ENCODE measurements at places on chromosomes 5 and 9.

DNA sequence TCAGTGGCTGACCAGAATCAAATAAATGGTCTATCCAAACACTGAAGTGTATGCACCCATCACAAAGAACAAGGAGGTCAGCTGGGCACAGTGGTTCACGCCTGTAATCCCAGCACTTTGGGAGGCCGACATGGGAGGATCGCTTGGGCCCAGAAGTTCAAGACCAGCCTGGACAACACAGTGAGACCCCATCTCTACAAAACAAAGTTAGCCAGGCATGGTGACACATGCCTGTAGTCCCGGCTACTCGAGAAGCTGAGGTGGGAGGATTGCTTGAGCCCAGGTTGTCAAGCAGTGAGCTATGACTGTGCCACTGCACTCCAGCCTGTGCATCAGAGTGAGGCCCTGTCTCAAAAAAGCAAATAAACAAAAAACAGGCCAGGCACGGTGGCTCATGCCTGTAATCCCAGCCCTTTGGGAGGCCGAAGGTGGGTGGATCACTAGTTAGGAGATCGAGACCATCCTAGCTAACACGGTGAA is 40.5 kb downstream of the SEMA4D start:
- no peak for DNase-seq

DNA sequence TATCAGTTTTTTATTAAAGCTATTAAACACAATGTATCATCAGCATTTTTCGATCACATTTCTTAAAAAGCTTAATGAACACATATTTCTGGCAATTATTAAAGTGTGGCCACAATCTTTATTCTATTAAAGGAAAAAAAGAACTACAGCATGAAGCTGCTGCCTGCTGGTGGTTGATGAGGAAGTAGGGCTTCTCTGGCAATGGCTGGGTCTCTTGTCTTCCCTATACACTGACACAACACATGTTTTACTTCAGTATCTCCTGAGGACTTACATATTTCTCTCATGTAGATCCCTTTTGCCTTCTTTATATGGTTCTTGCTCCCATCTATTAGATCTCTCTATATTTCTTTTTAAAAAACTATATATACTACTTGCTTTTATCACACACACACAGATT is 590.7 kb downstream of the RAB3C start:
- no peak for DNase-seq

DNA sequence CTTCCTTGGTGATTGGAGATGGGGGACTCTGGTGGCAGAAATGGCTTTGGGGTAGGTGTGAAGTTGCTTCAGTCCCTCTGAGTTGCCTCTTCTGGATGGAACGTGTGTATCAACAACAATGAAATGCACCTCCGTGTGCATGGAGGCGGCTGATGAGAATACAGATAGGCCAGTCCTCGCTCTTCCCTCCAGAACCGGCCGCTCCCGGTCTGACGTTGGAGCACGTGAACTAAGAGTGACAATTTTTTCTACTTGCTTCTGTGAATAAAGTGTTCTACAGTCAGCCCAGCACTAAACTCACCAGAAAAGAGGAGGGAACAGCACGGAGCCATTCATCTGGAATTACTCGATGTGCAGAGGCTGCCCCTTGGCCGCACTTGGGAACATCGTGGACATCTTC is 90.7 kb downstream of the ANKRD33B start:
- DNase-seq = no peak

- no peak for DNase-seq
Observed at GRCh38 chr9:17571825-17572224, 7.0 kb upstream of the SH3GL2 start.

- no peak for DNase-seq
Observed at GRCh38 chr9:126423142-126423915, 96.7 kb downstream of the MVB12B start.

DNA sequence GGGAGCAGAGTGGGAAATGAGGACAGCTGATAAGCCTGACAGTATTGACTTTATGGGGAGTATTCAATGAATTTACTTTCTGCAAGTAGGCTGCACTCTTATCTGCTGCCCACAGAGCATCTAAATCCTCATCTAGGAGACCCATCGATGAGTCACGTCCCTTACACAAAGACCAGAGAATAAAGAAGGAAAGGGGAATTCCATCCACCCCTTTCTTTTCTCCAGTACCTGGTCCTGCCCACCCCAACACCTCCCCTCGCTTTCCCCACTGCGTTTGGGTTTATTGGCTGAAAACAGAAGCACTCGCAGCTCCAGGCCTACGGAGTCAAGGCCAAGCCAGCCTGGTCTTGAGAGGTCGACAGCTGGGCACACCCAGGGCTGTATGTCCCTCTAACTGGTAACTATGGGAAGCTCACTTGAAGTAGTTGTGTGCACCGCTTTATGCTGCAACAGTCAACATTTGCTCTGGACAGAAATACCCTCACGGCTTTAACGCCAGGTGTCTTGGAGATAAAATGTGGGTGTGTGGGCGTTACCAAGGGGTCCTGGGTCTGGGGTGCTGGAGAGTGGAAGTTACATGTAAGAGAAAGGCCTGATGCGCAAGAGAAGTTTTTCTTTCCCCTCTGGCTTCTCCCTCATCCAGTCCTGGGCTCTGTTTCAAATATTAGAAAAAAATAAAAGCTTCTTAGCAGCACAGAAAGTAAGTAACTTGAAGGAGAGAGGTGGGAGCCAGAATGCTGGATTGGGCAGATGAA is 14.5 kb upstream of the TAL2 start:
- no peak for DNase-seq

- no peak for DNase-seq
Observed at GRCh38 chr5:51159164-51159563, 224.1 kb upstream of the ISL1 start.

- no peak for DNase-seq
Observed at GRCh38 chr9:28365728-28366127, 792.4 kb upstream of the C9orf72 start.

- peak; percentile 62 for DNase-seq
Observed at GRCh38 chr9:130034570-130034969, 8.4 kb downstream of the FNBP1 start.
